ENCODE measurements at places on chromosomes 12 and 14.

GRCh38 chr12:110287986-110288385 is 6.9 kb downstream of the ATP2A2 start:
- no peak for DNase-seq

DNA sequence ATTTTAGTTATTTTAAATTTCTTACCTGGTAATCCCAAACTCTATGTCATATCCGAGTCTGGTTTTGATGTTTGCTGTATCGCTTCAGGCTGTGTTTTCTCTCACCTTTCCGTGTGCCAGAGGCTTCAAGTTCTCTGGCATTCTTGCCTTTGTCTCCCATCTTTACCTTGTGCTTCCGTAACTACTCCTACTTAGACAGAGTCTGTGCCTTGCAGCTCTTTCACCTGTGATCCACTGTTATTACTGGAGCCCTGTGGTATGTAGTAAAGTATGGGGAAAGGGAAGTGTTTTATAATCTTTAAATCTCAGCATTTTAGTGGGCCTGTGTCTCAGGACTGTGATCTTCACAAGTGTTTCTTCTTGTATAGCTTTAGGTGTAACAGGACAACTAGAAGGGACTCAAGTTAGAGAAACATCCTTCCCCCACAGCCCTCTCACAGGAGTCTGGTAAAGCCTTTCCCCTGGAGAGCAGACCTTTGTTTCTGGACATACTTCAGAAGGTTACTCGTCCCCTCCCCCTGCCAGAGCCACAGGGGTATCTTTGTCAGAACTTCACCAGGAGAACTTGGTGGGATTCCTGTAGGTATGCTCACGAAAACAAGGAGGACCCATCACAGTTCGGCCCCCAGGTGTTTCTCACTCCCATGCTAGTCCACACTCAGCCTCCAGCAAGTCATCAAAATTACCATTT is 11.1 kb downstream of the IFNG start:
- DNase-seq: no peak

- no peak for DNase-seq
These were observed 1.5 kb downstream of the BMAL2 start for GRCh38 chr12:27334042-27334720.

GRCh38 chr14:84523746-84524145 is 1006.2 kb upstream of the FLRT2 start:
- DNase-seq: no peak
